ENCODE measurements at places on chromosomes 2 and 18.

DNA sequence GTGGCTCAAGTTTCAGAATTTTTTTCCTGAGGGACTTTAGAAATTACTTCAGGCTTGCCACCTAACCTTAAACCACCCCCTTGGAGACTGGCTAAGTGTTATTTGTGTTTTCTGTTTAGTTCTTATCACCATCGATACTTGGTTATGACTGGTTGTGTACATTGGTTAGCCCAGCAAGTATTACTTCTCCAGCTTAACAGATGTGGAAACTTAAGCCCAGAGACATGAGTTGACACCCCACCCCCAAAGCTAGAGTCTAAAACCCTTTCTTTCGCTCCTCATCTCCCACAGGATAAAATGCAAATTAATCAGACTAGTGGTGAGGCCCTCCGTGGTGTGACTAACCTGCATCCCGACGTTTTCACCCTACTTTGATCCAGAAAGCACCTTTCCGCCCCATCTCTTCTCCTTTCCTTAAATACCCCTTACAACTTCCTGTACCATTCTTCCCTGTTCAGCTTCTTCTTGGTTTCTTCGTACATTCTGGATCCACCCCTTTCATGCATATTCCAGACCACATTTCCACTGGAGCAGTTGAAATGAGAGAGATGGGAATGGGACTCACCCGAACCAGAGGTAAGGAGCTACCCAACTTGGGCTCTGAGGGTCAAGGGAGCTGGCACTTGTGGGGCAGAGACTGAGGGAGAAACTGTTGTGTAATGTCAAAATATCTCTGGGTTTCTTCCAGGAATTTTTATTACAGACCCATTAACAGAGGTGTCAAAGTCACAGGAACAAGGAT lies 819 bp upstream of the MAP3K2 start:
- DNase-seq, result no peak

GRCh38 chr2:38610851-38611801 lies 8.4 kb upstream of the HNRNPLL start:
- DNase-seq, result no peak

GRCh38 chr2:50955081-50955480 lies 76.9 kb downstream of the NRXN1 start:
- no peak for DNase-seq

- no peak for DNase-seq
Observed at GRCh38 chr2:29480426-29480825, 365.2 kb downstream of the CLIP4 start.

- DNase-seq, result no peak
Observed at GRCh38 chr2:14866736-14867352, 234.3 kb downstream of the LRATD1 start.

GRCh38 chr2:120391911-120392665 lies 46.2 kb downstream of the INHBB start:
- peak; percentile 2 for DNase-seq

- no peak for DNase-seq
Observed at GRCh38 chr2:209840434-209840833, 68.8 kb downstream of the UNC80 start.

GRCh38 chr2:108917526-108917925 lies 71.5 kb downstream of the EDAR start:
- no peak for DNase-seq

DNA sequence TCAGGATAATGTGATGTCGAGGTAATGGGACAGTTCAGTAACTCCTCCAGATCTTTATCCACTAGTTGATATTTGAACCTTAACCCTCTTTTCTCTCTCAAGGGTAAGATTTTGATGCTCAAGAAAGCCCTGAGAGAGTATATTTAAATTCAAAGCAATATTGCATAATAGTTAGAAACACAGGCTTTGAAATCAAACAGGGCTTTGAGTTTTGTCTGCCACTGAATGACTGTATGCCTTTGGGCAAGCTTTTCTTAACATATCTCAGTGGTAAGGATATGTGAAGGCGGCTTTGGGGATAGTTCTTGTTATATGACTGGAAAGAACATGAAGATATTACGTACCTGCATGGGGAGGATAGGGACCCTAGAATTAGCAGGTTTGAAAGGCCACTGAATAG lies 11.1 kb downstream of the ITPRID2 start:
- DNase-seq, result no peak
